ENCODE measurements at places on chromosomes 4 and X.

- DNase-seq = no peak
Observed at GRCh38 chr4:106898621-106899230, 137.4 kb downstream of the DKK2 start.

GRCh38 chrX:153947009-153947769 is 2.7 kb upstream of the RENBP start:
- peak; percentile 67 for DNase-seq

GRCh38 chr4:183838987-183839712 is 66.0 kb upstream of the STOX2 start:
- no peak for DNase-seq

- no peak for DNase-seq
Observed at GRCh38 chrX:115589419-115589818, 28.4 kb downstream of the PLS3 start.

- no peak for DNase-seq
Observed at GRCh38 chrX:119095936-119096335, 23.1 kb downstream of the CT47C1 start.

DNA sequence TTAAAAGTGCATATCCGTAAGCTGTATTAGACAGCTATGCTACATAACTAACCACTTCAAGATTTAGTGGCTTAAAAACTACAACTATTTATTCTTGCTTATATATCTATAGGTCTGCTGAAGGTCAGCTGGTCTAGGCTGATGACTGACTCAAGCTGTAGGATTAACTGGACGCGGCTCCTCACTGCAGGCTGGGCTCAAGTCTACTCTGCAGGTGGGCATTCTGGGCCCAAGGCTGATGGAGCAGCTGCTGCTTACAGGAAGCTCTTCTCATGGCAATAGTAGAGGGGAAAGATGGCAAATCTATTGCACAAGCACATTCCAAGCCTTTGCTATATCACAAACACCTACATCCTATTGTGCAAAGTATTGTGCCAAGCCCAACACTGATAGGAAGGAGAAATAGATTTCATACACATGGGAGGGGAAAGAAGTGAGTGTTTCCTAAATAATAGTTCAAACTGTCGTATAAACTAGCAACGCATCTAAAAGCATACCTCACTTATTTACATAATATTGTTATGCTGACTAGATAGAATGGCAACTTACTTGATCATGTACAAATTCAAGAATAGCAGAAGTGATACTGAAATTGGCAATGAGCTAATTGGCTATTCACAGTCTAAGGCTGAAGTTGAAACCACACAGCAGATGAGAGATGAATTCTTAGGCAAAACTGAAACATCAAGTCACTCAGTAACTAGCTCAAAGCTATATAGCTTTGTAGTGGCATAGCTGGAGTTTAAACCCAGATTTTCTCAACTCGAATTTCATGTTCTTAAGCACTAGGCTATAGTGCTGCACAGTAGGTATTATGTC is 263.8 kb downstream of the NKX6-1 start:
- no peak for DNase-seq

DNA sequence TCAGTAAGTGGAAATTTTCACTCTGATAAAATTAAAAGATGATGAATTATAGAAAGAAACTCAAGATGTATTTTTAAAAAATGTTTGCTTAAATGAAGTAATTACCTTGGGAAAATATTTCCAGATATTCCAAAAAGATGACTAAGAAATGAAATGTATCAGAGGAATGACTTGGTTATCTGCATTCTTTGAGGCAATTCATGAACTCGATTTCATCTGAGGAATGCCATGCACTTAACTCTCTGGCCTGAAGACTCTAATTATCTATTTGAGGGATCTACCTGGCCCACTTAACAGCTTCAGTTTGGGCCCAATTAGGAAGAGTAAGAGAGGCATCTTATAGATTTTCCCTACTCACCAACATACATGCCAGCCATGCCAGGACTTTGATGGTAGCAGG is 182.3 kb downstream of the INPP4B start:
- no peak for DNase-seq

DNA sequence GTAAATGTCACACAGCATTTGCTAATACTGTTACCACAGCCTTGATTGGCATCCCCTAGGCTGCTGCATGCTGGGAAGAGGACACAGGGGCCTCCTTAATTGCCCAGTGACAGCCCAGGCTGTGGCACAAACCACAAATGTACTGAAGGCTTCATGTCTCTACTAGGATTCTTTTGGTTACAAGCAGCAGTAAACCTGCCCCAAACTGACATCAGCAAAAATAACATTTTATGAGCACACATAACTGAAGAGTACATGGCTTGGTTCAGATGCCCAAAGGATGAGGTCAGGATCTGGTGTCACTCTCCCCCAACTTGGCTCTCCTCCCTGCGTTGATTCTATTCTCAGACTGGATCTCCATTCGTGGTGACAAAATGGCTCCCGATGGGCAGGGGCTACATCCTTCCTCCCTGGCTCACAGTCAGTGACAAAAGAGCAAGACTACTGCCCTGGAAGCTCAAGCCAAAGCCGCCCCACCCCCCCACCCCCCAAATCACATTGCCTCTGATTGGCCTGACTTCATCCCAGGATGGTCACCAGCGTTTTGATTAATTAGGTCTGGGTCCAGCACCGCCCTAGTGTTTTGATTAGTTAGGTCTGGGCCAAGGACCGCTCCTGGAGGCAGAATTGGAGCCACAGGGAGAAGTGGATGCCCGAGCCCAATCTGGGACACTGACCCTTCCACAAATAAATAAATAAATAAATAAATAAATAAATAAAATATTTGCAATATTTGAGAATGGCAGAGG is 180.5 kb upstream of the RBPJ start:
- no peak for DNase-seq

DNA sequence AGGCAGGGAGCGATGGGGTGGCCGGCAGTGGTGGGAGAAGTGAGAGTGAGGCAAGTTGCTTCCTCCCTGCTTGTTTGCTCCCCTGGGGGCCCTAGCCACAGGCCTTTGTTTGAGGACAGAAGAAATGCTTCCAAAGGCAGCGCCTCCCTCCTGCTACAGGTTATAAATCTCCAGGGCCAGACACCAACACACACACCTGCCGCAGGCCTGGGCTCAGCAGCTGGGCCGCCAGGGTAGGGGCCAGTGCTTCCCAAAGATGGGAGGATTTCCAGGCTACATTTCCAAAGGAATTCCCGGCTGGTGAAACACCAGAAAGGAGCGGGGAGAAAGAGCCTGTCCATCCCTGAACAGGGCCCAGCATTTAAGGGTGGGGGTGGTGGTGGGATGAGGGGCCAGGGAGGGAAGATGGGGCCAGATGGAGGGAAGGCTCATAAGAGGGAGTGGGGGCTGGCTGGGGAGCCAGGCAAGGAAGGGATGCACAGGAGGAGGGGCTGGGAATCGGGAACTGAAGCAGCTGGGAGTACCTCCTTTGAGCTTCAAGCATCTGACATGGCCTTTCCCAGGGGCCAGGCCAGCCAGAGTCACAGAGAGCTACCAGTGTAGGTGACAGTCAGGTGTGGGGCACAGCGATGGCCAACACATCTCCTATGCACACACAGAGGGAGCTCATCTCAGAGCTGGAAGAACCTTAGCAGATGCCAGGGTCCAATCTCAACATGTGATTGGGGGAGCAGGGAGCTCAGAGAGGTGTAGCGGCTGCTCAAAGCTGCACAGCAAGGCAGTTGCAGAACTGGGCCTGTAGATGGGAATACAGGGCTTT is 143.9 kb downstream of the PJA1 start:
- no peak for DNase-seq

- no peak for DNase-seq
Observed at GRCh38 chrX:19514791-19515614, at the start of gene MAP3K15. Gene MAP3K15, minus strand, starts transcription at chrX:19515508. Its CDS starts 247 bp downstream, at chrX:19515261.

- DNase-seq = no peak
Observed at GRCh38 chrX:155966876-155967275, 30.6 kb upstream of the IL9R start.

DNA sequence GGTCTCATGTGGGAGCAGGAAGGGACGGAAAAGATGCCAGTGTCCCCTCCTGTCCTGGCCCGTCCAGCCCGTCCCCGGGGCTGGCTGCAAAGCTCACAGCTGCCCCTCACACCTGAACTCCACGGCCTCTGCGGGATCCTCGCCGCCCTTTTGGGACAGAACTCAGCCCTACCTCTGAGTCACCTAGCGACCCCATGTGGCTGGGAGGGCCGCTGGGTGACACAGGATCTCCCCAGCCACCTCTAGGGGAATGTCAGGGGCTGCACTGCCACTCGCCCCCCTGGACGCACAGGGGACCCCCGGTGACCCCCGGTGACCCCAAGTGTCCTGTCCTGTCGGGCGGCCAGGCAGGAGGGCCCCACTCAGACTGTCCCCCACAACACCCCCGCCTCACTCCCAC is 748 bp downstream of the FAM9B start:
- no peak for DNase-seq

DNA sequence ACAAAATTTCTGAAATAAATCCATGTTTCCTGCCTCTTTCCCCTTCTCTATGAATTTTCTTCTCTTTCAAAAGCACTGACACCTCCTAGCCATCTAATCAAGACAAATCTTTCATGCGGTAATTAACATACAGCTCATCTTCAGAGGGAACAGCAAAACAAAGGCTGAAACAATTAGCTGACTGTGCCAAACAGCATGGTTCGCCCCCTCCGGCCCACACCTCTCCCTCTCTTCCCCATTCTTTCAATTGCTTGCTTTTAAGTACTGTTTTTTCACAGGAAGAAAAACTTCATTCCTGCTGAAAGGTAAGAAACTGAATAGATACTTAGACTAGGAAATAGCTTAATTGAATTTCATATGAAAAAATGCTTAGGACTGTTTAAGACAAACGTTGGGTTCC is 291.1 kb upstream of the NOCT start:
- DNase-seq = no peak

GRCh38 chrX:97030463-97030862 is 146.8 kb downstream of the RPA4 start:
- no peak for DNase-seq

GRCh38 chr4:19095491-19096046 is 1074.0 kb upstream of the LCORL start:
- no peak for DNase-seq

DNA sequence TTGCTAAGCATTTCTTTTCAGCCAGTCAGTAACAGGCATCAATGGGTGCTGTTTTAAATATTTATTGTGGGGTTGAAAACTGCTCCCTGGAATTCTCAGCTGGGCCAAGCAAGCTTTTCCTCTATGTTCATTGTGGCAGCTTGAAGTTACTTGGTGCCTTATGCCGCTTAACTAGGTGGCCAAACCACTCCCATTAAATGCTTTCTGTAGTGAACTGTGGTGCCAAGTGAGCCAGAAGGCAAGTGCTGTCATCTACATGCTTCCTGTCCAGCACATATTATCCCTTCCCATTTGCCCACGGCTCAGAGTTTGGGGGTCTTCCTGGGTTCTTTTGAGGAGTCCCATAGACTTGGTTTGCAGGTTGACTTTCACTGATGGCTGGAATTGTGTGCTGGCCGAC is 64.8 kb downstream of the TAB3 start:
- DNase-seq = no peak

GRCh38 chr4:164383058-164383357 is 370.9 kb upstream of the SMIM31 start:
- no peak for DNase-seq

GRCh38 chrX:124362072-124362471 is 15.7 kb downstream of the SH2D1A start:
- DNase-seq = no peak

DNA sequence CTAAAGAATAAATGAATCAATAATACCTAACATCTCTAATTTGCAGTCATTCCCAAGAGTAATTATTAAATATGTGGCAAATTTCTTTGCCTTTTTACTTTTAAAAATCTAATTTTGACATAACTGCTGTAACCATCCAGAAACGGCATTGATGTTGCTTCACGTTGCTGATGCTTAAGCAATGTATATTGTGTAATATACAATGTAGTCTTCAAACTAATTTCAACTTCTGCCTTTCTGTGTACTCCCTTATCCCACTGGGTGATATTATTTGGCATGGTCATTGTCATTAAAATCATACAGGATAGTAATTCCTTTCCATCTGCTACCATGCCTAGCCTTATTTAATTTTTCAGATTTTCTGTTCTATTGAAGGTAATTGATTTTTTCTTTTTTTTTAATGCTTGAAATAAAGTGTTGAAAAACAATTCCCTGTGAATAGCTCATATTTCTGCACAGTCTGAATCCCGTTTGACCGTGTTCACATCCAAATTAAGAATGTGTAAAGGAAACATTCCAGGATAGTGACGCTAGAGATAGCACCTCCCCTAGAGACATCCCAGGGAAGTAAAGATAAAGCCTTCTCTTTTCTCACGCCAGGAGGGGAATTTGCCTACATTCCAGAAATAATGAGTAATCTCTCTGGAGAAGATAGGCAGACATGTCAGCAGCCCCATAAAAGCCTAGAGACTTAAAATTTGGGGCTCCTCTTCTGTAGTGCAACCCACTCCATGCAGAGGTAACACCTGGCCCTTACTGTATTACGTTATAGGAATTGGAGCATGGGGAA is 8.6 kb downstream of the FAM200B start:
- no peak for DNase-seq

- DNase-seq = no peak
Observed at GRCh38 chr4:42396752-42397634, at the start of gene SHISA3. Gene SHISA3, plus strand, starts transcription at chr4:42397488. Its CDS starts 569 bp downstream, at chr4:42398057.

GRCh38 chrX:129741880-129742758 is 3.3 kb downstream of the XPNPEP2 start:
- no peak for DNase-seq

Data from right atrium auricular region (tissue), 2 donors.